ENCODE measurements at places on chromosomes 13 and 19.

DNA sequence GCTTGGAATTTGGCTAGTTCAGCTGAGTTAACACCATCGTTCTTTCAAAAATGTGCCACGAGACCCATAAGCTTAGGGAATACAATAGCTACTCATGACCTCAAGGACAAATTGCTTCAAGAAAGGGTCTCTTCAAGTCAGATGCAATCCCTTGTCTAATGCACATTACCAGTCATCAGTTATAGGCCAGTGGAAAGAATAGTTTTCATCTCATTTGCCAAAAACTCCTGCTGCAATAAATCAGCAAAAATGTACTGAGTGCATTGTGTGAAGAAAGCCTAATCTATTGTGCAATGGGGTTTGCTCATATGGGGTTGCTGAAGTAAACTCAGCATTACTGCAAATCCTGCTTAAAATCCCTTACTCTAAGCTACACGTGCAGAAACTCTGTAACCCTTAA, 208.3 kb upstream of the NBEA start:
- DNase-seq = no peak

GRCh38 chr19:49812997-49813861, at the start of gene FUZ:
FUZ (minus strand) TSS chr19:49813292; CDS start chr19:49813106, 186 bp downstream.
- peak; percentile 96 for DNase-seq

DNA sequence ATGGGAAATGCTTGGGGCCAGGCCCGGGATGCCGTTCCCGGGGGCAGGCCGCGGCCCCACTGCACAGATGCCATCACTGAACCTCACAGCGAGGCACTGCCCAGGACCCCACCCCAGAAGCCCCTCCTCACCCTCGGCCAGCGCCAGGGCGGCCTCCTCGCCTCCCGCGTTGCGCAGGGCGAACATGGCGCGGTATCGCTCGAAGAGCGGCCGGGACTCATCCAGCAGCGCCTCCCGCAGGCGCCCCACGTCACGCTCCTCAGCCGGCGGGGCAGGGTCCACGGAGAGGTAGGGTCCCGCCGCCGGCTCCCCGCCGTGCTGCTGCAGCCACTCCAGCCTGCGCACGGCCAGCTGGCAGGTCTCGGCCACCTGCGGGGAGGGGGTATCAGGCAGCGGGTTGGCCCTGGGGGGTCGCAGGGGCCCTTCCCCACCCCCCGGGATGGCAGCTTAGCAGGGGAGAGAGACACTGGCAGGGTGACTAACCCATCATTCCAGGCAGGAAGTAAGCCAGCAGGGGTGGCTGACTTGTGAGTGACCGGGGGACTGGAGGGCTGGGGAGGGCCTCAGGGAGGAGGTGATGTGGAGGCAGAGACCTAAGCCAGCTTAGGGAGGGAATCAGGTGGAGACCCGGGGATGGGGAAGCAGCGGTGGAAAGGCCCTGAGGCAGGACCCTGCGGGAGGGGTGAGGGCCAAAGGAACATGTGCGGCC, 8.2 kb downstream of the DOHH start:
- no peak for DNase-seq

- no peak for DNase-seq
These were observed 7.5 kb downstream of the ARL11 start for GRCh38 chr13:49635599-49636433.

DNA sequence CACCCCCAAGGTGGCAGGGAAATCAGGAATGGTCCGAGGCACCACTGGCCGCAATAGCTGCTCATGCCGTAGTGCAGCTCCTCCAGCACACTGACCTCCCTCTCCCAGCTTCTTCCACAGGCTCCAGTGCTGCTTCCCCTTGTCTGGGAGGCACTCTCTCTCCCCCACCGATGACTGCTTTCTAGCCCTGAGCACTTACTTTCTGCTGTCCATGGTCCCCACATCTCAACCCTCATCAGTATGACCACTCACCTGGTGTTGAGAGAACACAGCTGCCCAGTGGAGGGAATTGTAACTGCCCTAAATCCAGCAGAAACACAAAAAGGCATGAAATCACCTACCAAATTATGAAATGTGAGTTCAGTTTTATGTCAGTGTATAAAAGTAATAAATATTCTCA, 28.9 kb upstream of the TPP2 start:
- no peak for DNase-seq

- DNase-seq = no peak
These were observed 112.3 kb downstream of the MIPEP start for GRCh38 chr13:23776698-23777574.

- DNase-seq = no peak
These were observed 83.8 kb upstream of the KL start for GRCh38 chr13:32932376-32932775.

DNA sequence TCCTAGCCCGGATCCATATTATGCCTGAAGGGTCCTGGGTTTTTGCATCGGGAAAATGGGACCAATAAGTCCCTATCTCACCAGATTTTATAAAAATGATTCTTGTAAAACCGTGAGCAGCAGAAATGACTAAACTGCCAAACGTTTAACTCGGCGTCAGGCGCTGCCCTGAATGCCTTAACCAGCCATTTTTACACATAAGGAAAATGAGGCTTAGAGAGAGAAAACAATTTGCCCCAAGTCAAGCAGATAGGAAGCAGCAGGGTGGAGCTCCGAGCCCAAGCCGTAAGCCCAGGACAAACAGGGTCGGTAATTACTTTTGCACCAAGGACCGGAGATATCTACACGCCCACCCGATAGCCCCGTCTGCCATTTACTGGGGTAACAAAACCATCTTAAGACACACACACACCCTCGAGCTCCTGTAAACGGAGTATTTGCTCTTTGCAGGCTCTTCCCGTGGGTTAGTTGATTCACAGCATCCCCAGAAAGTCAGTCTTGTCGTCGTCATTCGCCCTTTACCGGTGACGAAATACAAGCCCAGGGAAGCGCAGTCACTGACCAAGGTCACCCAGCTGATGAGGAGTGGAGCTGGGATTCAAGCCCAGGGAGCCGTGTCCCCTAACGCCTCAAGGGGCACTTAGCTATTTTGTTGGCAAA, 16.0 kb upstream of the MRI1 start:
- no peak for DNase-seq

DNA sequence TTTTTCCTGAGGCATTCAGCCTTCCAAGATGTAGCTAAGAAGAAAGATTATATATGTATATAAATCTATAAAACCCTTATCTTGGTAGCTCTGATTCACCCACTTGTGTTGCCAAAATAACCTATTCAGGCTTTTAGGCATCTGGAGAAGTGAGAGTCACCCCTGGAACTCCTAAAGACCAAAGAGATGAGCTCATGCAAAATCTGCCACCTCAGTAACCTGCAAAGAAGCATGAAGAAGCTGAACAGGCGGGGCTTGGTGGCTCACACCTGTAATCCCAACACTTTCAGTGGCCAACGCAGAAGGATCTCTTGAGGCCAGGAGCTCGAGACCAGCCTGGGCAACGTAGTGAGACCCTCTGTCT, 393.7 kb downstream of the FOXO1 start:
- DNase-seq = no peak

DNA sequence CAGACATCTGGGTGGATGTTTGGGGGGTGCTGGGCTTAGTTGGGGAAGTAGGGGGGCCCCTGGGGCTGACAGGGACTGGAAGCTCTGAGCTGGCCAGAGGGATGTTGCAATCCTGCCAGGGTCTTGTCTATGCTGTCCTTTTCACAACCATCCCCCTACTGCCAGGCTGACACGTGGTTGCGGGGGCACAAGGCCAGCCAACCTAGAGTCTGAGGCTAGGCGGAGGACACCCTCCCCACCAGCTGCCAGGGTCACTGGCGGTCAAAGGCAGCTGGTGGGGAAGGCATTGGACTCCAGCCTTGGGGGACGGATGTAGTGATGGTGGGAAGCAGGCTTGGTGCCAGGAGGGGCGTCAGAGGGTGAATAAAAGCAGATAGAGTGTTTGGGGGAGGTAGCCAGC, 1.6 kb upstream of the APOC1 start:
- peak; percentile 89 for DNase-seq

DNA sequence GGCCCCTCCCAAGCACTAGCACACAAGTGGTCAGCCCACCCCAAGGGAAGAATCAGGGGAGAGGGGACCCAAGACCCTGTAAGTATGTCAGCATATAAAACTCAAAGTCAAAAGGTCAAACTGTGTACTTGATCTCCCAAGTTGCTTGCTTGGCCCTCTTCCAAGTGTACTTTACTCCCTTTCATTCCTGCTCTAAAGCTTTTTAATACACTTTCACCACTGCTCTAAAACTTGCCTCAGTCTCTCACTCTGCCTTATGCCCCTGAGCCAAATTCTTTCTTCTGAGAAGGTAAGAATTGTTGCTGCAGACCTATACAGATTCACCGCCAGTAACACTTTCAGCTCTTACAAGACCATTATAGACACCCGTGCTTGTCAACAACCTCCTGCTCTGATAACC, 15.1 kb upstream of the RNASEH2B start:
- DNase-seq = no peak

DNA sequence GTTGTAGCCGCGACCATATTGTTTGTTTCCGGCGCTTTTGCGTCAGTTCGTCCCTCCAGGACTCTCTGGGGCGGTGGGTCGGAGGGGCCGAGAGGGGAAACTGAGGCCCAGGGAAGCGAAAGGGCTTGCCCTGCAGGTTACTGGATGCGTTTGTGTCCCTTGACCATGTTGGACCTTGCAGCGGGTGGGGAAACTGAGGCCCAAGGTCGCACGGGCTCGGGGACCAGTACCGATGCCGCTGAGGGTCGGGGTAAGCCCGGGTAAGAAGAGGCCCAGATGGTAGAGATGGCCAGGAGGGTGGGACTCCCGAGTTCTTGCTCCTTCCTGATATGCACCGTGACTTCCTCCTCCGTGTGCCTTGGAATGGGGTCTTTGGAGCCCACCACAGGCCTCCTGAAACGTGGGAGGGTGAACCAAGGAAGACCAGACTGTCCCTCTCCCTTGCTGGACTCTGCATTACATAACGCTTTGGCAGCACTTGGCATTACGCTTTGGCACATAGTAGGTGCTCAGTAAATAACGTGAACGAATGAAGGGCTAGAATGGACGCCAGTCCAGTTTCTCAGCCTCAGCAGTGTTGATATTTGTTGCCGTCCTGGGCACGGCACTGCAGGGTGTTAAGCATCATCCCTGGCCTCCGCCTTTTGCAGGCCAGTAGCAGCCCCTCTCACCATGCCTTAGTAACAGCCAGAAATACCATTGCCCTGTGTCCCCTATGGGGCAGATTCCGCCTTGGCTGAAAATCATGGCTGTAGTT, 743 bp downstream of the CHAF1A start:
- no peak for DNase-seq

- peak; percentile 66 for DNase-seq
These were observed 5.8 kb downstream of the PCDH9 start for GRCh38 chr13:67224148-67224846.

DNA sequence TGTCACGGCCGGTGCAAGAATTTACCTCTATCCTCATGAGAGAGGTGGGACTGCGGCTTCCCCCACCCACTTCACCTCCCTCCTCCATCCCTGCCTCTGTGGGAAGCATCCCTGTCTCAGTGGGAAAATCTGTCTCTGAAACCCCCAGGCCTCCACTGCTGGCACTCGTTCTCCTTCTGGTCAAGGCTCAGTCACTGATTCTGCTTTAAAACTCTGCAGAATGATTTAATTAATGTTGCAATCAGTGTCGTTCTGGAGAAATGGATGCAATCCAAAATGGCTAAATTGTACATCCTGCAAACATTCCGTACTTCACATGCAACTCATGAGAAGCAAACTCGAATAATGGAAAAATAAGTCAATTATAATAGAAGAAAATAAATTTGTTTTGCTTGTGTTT, 5.6 kb downstream of the RASL11A start:
- no peak for DNase-seq

DNA sequence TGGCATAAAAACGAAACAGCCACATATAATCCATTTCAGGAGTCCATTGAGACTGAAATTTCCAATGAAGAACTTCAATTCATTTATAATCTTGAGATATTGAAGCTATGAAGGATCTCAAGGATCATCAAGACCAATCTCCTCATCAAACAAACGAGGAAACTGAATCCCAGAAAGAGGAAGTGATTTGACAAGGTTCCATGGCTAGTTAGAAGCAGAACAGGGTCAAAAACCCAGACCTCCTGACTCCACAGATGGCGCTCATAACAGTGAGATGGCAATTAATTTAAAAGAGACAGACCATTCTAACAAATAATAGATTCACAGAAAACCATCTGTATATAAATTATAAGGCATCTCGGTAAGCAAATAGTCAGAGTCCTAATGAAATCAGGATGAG, 229.7 kb downstream of the KCTD12 start:
- DNase-seq = no peak

DNA sequence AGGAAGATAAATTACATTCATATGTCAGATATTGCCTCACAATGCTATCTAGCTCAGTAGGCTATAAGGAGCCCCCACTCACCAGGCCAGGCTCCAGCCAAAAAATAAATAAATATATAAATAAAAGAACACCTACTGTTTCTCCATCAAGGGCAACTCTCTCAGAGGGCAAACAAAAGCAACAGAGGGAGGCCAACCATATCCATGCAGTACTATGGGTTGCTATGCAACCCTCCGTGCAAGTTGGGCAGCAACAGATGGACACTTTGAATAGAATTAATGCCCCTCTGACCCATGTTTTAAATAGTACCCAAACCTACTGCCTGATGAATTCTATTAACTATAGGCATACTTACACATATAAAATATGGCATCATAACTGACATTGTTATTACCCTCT, 279.8 kb upstream of the EDNRB start:
- peak; percentile 54 for DNase-seq

DNA sequence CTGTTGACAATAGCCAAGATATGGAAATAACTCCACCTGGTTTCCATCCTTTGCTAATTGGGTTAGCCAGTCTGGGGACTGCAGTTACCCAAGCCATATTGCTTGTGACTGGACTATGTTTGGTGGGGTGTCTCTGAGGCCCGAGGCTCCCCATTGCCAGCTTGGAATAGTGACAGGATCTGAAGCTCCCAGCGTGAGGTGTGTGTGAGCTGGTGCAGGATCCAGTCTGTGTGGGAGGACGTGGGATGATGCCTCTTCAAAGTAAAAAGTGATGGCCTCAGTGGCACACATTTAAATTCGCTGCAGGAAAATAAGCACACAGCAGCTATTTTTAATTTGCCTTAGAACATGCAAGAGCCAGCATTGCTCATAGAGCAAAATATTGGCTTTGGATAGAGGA, 75.0 kb downstream of the TEX26 start:
- DNase-seq = no peak

DNA sequence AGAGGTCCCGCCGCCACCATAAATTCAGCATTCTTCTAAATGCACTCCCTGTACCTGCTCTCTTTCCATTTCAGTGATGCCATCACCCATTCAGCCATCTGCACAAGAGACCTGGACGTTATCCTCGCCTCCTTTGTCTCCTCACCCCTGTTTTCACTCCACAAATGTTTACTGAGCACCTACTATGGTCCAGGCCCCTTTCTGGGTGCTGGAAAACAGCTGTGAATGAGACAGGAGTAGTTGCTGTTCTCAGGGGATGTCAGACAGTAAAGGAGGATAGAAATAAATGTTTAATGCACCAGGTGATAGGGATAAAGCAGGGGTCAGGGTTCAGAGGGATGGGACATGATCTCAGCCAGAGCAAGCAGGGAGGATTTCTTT, 3.3 kb downstream of the AP1M1 start:
- DNase-seq = no peak

GRCh38 chr19:43781630-43782310, 997 bp upstream of the KCNN4 start:
- DNase-seq = no peak

- DNase-seq = no peak
These were observed 21.1 kb upstream of the NPAS1 start for GRCh38 chr19:46998445-46999125.

- no peak for DNase-seq
These were observed 17.1 kb downstream of the PCCA start for GRCh38 chr13:100106005-100106404.

GRCh38 chr13:21573920-21574712, 29.9 kb downstream of the MICU2 start:
- no peak for DNase-seq

GRCh38 chr13:82248762-82249161, 1633.5 kb downstream of the SLITRK1 start:
- peak; percentile 1 for DNase-seq

Measured in DMS 273 treated with DMSO at 0.1 percent for 48 hours (cell line).